Activated CD8-positive, alpha-beta memory T cell treated with anti-CD3 and anti-CD28 coated beads for 24 hours (primary cell): ENCODE measurements at places on chromosomes 1 and 21.

DNA sequence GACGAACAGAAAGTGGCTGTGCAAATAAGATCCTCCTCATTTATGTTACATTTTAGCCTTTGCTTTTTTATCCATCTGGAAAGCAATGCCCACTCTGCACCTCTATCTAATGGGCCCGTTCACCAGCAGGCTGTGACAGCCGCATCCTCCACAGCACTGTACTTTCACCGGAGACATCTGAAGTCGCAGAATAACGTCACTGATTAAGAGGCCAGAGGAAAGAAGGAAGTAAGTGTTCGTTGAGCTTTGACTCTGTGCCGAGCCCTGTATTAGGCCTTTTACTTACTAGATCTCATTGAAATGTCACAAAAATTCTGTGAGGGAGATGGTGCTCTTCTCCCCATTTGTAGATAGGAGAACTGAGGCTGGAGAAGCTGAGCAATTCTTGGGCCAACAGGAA is 62.3 kb downstream of the KAZN start:
- DNase-seq: no peak

- DNase-seq: no peak
Measured at GRCh38 chr1:68234094-68234493, 1.8 kb upstream of the WLS start.

DNA sequence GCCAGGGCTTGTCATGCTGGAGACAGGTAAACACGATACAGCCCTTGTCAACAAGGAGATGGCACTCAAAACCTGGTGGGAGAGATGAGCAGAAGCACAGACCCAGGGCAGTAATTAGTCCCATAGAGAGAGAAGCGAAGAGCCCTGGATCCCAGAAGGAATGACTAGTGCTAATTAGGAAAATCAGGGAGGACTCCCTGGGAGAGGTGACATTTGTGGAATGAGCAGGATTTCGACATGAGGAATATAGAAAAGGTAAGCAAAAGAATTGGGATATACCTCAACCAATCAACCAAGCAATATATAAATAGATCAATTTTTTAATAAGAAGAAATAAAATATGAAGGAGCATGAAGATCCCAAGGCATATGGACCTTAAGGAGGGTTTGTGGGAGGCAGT is 98.5 kb upstream of the GJB5 start:
- no peak for DNase-seq

DNA sequence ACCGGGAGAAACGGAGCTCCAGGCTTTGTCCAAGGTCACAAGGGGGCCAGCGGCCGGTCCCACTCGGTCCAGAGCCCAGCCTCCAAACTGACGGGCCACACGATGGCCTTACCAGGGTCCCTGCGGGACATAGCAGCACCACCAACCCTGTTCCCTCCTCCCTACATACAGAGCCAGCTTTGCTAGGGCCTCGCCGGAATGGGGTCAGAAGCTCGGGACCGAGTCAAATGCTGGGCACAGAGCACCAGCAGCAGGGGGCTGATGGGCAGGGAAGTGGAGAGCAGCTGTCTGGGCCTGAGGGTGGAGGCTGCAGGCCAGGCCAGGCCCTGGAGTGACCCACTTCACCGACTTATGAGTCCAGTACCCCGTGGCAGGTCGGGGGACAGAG is 14.9 kb upstream of the TTC39A start:
- DNase-seq: no peak

DNA sequence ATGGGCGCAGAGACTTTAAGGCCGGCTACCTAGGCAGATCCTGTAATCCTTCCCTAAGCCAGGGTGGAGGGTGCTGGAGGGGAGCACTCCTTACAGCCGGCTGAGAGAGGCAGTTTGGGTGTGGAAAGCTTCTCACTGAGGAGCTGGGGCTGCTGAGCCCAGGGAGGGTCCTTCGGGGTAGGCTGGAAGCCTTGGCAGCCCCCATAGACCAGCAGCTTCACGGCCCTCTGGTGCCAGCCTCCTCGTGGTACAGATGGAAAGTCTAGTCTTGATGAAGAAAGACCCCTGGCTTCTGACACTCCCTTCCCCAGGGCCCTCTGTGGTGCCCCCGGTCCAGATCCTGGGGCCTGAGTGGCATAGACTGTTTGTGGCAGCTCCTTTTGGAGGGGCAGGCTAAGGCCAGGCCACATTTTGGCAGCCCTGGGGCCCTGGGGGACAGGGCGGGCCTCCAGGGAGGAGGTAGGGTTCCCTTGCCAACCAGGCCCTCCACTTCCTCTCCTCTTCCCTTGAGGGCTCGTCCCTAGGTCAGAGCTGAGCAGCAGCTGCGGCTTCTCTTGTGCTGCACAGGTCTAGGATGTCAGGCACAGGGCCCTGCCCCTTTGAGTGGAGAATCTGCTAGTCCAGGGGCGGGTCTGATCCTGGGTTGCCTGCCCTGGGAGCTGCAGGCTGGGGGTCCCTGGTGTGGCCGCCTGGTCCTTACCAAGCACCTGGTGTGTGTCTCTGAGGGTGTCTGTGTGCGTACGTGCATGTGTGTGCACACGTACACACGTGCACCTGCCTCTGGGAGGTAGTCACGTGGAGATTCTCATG is 4.8 kb downstream of the AMPD2 start:
- peak; percentile 58 for DNase-seq

GRCh38 chr21:39148975-39149374 is 34.3 kb downstream of the PSMG1 start:
- DNase-seq: no peak

GRCh38 chr1:25137521-25138395 is 94.5 kb downstream of the SYF2 start:
- DNase-seq: peak; percentile 17

- no peak for DNase-seq
Measured at GRCh38 chr1:94708299-94708685, 111.9 kb upstream of the SLC44A3 start.

- DNase-seq: peak; percentile 74
Measured at GRCh38 chr1:89608319-89608983, 24.5 kb upstream of the LRRC8C start.

DNA sequence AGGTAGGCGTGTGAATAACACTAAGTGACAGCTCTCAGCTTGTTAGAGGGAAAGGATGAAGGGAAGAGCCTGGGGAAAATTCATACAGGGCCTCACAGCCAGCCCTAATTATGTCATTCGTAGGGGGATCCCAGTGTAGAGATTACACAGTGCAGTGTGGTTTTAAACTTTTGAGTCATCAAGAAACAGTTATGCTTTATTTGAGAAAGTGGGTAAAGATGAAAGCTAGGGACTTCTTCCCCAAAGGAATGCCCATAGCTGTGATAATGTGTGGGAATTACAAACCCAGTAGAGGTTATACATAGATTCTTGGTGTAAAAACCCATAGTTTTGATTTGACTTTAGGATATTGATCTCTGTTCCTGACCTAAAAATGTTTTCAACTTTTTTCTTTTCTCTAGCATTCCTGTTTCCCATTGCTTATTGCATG is 1.9 kb downstream of the TTF2 start:
- DNase-seq: no peak

DNA sequence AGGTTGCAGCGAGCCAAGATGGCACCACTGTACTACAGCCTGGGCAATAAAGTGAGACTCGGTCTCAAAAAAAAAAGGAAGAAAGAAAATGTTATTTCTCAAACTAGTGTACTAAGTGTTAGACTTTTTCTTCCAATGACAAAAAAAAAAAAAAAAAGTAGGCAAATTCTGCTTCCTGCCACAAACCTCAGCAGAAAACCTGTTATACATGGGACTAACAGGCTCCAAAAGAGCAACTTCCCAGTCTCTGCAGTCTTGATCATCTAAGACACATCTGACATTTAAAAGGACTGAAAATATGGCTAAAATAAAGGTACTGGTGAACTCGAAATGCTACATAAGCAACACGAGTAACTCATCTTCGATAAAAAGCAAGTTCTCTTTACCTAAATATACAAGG is 59.6 kb downstream of the HSF2BP start:
- no peak for DNase-seq

DNA sequence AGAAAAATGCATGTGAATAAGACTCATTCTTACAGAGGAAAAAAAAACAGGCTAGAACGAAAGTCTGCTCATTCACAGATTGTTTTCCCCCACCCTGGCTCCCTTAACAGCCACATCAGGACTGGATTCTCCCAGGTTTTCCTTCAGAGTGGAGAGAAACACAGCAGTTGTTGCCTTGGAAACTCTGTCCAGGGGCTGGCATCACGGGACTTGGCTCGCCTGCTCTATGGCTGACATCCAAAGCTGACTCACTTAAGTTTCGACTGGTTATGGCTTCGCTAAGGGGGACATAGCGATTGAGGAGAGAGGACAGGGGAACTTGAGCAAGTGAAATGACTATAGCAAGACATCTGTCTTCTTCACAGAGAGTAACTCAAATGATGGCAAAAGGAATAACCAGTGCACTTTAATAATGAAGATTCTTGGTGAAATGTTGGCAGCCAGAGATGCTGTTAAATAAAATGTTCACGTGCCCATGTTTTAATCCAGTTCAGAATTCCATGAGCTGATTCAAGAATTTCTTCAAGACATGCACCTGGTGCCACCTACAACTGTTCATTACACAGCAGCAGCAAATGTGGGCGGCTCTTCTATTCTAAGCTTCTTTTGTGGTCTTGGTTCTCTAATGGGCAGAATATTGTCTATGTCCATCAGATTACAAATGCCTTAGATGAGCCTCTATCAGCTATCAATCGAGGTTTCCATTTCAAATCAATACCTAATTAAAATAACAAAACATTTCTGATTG is 21.8 kb downstream of the MIS18A start:
- no peak for DNase-seq

- DNase-seq: no peak
Measured at GRCh38 chr1:237613984-237614383, 276.7 kb downstream of the ZP4 start.

GRCh38 chr1:215043401-215043800 is 39.1 kb upstream of the KCNK2 start:
- no peak for DNase-seq

GRCh38 chr1:219774386-219774785 is 154.0 kb downstream of the SLC30A10 start:
- DNase-seq: no peak

GRCh38 chr1:16441282-16441665 is 750 bp downstream of the NECAP2 start:
- DNase-seq: no peak

GRCh38 chr1:106290805-106291501 is 765.5 kb upstream of the PRMT6 start:
- no peak for DNase-seq

GRCh38 chr1:81129776-81130175 is 671.0 kb upstream of the ADGRL2 start:
- no peak for DNase-seq

GRCh38 chr1:221823149-221823548 is 81.3 kb upstream of the DUSP10 start:
- DNase-seq: no peak

- DNase-seq: no peak
Measured at GRCh38 chr1:75708910-75709309, 15.6 kb upstream of the ACADM start.

DNA sequence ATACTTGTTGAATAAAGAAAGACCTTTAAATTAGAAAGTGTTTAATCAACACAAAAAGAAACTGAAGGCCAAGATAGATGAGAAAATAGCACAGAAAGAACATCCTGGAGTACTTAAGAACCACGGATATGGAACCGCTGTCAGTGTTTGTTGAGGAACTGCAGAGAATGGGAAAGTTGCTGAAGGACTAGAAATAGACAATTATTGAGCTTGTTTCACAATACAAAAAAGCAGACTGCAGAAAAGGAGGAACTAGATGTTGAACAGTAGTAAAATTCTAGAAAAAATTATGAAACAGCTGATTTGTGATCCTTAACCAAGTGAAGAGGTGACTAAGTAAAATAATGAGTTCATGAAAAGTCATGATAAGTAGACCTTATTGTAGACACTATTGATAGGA is 29.7 kb downstream of the MYSM1 start:
- DNase-seq: no peak

DNA sequence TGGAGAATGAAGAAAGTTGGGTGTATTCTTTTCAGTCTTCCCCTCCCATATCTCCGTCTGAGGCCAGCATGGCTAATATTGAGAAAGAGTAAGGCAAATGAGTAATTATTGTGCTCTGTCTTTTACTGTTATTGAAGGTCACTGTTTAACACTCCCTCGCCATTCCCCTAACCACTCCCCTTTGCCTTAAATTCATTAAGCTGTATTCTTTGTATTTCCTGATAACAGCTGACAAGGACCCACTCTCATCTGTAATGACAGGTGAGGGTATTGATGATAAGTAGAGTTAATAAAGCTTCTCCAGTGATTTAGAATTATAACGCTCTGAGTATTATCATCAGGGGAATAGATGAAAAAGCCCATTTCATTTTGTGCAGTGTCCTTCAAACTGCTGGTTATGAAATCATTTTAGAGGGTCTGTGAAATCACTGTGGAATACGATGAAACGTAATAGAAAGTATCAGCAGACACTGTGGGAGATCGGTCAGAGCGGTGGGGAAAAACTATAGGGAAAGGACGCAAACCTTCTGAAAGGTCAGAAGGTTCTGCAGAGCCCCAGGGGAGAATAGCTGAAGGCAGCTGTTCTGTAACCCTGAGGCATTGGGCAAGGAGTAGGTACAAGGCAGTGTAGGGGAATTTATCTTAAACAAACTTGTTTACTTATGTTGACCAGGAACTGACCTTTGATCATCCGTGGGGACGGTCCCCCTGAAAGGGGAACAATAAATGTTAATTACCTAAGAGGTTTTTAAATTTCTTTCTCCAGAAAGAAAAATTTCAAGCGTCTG is 46.3 kb upstream of the CACYBP start:
- DNase-seq: no peak

- no peak for DNase-seq
Measured at GRCh38 chr1:56297904-56298303, 281.5 kb downstream of the PLPP3 start.

DNA sequence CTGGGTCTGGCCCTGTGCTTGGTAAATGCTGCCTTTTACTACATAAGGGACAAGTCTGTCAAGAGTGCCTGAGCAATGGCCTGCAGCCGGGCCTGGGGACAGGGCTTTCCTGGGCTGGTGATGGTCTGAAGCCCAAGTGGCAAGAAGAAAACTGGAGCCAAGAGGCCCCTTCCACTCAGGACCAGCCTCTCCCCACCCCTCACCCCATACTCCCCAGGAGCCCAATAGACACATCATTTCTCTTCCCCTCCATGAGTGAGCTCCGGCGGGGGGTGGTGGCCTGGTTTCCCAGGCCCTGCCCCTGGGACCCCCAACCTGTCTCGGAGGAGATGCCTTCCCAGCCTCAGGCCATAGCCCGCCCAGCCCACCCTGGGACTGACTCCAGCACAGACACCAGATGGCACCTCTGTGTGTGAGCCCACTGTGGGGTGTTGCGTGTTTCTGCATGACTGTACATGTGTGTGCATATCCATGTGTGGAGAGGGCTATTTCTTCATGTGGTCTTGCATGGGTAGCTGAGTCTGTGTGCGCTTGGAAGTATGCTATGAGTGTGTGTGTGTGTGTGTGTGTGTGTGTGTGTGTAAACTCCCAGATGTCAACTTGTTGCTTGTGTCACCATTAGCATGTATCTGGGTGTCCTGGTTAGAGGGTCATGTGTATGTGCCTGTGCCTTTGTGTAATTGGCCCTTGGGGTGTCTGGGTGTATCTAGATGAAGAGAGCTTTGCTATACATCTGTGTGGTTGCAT is 14.3 kb upstream of the LRP8 start:
- DNase-seq: peak; percentile 37

- DNase-seq: no peak
Measured at GRCh38 chr1:153774780-153775457, at the start of gene SLC27A3. TSS of gene SLC27A3 (plus strand) at chr1:153775407. CDS start at chr1:153775498, 91 bp downstream.
